Left forelimb (tissue), 1 donor: ENCODE measurements at places on chromosomes 13 and 19.
A peak's percentile ranks its signal among the peaks of the same experiment; 100 is the strongest.

- DNase-seq: no peak
Measured at GRCh38 chr19:46953955-46954501, 65.6 kb upstream of the NPAS1 start.

- DNase-seq: no peak
Measured at GRCh38 chr13:95192998-95193397, 108.3 kb downstream of the ABCC4 start.

- DNase-seq: no peak
Measured at GRCh38 chr19:29527500-29528328, 1.9 kb downstream of the VSTM2B start.

GRCh38 chr19:46629546-46630025 is 4.7 kb upstream of the PTGIR start:
- DNase-seq: no peak

DNA sequence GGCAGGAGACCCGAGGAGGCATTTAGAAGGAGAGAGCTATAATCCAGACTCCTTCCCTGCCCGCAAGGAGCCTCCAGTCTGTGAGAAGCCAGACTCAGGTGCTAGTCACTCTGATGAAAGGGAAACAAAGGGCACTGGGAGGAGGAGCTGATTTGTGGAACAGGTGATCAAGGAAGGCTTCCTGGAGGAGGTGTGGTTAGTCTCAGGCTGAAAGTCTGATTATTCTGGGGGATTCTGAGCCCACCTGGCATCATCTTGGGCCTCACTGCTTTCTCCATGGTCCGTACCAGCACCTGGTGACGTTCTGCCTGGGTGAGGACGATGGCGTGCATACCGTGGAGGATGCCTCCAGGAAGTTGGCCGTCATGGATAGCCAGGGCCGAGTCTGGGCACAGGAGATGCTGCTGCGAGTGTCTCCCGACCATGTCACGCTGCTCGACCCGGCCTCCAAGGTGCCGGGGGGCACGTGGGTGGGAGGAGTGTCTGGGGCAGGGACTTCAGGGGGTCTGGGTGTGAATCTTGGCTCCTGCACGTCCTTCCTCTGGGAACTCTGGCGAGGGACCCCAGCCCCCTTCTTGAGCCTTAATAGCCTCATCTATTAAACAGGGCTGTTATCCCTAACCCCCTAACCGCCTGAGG is 3.9 kb downstream of the EPS8L1 start:
- DNase-seq: no peak

DNA sequence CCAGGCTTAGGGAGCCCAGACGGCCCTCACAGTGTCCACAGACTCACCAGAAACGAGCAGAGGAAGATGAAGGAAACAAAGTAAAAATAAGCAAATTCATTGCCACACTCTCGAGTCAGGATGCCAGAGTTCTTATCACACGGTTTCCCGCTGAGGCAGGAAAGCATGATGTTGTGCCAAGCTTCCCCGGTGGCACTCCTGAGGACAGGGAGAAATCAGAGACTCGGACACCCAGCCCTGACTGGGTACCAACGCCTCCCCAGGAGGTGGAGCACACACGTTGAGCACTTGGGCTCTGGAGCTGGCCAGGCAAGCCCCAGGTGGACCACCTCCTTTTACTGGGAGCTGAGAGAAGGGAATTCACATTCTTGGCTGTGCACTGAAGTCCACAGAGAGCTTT is 81.5 kb downstream of the IER2 start:
- DNase-seq: no peak

DNA sequence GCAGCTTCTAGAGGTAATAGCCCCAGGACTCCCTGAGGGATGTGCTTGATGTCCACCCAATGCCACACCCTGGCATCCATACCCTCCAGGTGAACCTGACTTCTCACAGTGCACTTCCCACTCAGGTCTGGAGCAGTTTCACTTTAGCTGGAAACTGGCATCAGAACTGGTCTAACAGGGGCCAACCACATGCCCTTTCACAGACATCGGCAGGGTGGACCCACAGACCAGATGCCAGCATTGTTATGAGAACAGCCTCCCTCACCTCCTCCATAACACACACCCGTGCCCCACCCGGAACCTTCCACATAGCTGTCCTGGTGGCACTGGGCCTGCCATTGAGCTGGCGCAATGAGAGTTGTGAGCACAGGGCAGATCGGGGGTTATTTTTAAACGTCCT is 77.4 kb upstream of the GPR12 start:
- DNase-seq: peak; percentile 45

- no peak for DNase-seq
Measured at GRCh38 chr13:96768524-96768923, 225.8 kb downstream of the OXGR1 start.

DNA sequence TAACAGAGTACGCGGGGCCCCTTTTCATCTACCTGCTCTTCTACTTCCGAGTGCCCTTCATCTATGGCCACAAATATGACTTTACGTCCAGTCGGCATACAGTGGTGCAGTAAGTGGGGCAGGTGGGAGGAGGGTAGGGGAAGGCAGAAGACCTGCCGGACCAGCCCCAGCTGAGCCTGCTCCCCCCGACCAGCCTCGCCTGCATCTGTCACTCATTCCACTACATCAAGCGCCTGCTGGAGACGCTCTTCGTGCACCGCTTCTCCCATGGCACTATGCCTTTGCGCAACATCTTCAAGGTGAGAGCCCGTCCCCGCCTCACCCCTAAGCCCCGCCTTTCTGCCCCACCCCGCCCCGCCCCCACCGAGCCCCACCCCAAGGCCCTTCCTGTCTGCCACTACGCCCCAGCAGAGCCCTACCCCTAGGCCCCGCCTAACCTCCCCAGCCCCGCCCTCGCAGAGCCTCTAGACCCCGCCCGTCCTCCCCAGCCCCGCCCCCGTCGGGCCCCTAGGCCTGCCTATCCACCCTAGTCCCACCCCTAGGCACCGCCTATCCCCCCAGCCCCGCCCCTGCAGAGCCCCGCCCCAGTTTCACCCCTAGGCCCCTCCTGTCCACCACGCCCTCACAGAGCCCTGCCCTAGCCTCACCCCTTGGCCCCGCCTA is 7.7 kb downstream of the NDUFB7 start:
- DNase-seq: no peak

DNA sequence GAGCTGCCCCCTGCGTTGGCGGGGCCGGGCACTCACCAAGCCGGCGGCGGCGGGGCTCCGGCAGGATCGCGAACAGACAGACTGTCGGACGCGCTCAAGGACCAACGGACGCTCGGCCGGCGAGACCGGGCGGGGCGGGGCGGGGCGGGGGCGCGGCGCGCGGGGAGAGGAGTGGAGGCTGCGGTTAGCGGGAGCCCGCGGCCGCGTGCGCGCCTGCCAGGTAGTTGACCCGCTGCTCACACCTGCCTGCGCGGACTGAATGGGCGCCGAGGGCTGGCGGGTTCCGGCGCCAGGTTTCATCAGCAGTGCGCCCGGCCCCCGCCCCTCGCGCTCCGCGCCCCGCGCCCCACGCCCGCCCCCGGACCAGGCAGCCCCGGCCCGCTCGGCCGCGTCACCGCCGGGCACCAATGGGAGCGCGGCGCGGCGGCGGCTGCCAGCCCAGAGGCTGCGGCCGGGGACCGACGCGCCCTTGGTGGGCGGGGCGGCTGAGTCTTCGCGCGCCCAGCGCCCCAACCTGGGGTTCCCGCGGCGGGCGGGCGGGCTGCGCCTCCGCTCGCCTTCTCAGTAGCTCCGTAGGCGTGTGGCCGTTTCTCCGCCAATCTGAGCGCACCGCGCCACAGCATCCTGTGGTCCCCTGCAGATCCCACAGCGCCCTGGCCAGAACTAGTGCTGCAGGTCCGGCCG is at the start of gene SLC7A1:
Gene SLC7A1 (minus strand): TSS at position 309 of the 684 bp plus-strand sequence. CDS start 59,500 bp downstream, outside the sequence.
- peak; percentile 86 for DNase-seq

DNA sequence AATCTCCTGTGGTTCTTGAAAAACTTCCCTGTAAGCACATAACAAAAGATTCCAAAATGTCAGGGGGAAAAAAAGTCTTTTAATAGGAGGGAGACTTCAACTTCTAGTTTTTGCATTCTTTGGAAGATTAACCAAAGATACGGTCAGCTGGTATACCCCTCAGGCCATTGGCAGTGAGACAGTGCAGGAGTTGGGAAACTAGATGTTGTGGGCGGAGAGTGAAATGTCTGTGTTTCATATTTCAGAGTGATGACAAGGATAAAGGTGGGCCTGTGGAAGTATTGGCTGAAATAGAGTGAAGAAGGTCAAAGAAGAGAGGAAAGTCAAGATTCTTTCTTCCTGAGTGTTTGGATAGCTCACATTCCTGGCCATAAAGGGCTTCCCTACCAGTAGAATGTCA is 40.8 kb downstream of the CYP2B6 start:
- no peak for DNase-seq

- DNase-seq: no peak
Measured at GRCh38 chr13:110328573-110328972, 21.5 kb downstream of the COL4A2 start.

GRCh38 chr13:85140192-85140591 is 659.0 kb downstream of the SLITRK6 start:
- no peak for DNase-seq

DNA sequence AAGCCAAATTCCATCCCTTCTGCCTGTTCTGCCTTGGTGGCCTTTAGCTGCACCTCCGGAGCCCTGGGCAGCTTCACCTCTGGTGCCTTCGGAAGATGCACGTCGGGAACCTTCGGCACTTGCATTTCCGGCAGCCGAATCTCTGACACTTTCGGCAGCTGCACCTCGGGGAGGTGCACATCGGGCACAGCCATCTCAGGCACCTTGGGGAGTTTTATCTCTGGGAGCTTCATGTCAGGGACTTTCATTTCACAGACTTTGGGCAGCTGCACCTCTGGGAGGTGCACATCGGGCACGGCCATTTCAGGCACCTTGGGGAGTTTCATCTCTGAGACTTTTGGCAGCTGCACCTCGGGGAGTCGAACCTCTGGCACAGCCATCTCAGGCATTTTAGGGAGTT is 6.0 kb upstream of the HIPK4 start:
- no peak for DNase-seq

- no peak for DNase-seq
Measured at GRCh38 chr13:80473695-80474094, 132.8 kb upstream of the SPRY2 start.

DNA sequence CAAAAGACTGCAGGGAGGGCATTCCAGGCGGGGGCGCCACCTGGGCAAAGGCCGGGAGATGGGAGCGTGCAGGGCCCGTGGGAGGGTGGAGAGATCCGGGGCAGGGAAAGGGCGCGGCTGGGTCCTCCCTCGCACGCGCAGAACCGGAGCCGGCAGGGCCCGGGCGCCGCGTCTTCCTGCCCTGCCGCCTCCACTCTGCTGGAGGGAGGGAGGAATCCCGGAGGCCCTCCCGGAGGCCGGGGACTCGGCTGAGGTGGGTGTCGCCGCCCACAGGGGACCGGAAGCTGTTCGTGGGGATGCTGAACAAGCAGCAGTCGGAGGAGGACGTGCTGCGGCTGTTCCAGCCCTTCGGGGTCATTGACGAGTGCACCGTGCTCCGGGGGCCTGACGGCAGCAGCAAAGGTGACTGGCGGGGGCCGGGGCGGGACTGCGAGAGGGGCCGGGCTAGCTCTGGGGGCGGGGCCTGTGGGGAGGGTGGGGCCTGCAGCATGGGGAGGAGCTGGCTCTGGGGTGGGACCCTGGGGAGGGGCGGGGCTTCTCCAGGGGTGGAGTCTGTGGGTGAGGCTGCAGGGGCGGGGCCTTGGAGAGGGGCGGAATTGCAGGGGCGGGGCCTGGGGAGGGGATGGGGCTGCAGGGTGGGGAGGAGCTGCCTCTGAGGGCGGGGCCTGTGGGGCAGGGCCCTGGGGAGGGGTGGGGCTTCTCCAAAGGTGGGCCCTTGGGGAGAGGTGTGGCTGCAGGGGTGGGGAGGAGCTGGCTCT is 51.3 kb downstream of the CELF5 start:
- DNase-seq: no peak

GRCh38 chr13:30803749-30804148 is 68.4 kb downstream of the ALOX5AP start:
- peak; percentile 64 for DNase-seq

GRCh38 chr13:19153782-19154450 is 27.7 kb downstream of the TUBA3C start:
- no peak for DNase-seq

- DNase-seq: no peak
Measured at GRCh38 chr19:32063601-32064000, 281.8 kb upstream of the ZNF507 start.

DNA sequence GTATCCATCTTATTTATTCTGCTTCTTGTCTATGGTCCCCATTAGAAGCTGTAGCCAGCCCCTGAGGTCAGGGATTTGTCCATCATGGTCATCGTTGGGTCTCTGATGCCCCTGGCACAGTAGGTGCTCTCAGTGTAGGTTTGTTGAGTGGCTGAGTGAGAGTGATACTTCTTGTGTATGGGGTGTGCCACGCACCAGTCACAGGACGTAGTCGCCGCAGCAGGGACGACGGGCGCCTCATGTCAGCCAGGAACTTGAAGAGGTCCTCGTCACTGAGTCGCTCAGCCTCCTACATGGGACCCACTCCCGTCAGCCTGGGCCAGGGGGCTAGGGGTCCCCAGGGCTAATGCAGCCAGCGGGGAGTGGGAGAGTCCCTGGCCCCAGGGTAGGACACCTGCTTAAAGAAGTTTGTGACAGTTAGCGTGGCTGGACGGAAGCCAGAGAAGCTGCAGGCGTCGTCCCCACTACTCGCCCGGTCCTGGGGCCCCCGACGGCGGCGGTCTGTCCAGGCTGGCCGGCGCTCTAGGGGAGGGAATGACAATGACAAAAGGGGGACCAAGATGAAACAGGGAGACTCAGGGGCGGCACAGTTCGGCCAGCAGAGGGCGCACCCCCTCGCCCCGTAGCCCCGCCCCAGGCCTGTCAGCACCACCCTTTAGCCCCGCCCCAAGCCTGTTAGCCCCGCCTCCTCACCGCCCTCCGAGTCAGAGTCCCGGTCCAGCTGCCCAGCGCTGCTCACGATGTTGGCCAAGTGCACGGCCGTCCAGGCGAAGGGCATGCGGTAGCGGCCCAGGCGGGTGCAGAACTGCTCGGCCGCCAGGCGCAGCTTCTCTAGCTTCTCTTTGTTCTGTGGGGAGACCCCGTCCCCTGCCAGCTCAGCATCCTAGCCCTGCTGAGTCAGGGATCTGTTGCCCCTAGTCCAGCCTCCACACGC is 3.7 kb downstream of the ANGPTL8 start:
- DNase-seq: peak; percentile 87

GRCh38 chr19:2475018-2475701 is 767 bp upstream of the GADD45B start:
- DNase-seq: no peak

GRCh38 chr19:41424335-41425173 is 2.6 kb downstream of the B3GNT8 start:
- no peak for DNase-seq

DNA sequence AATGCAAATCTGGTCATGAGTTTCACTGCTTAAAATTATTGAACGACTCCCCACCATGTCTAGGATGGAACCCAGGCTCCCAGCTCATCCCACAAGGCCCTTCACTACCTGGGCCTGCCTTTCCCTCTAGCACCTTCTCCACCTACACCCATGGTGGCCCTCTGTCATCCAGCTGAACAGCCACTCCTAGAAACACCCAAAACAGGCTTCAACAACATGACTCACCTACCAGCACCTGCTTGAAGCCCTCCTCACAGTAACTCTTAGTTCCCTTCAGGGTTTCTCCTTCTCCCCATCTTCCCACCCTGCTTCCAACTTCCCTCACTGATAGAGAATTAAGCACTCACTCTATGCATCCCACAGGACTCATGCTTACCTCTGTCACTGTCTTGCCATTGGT is 6.6 kb upstream of the IGFL2 start:
- no peak for DNase-seq
